ENCODE measurements at places on chromosomes 4 and X.
A peak's percentile ranks its signal among the peaks of the same experiment; 100 is the strongest.

DNA sequence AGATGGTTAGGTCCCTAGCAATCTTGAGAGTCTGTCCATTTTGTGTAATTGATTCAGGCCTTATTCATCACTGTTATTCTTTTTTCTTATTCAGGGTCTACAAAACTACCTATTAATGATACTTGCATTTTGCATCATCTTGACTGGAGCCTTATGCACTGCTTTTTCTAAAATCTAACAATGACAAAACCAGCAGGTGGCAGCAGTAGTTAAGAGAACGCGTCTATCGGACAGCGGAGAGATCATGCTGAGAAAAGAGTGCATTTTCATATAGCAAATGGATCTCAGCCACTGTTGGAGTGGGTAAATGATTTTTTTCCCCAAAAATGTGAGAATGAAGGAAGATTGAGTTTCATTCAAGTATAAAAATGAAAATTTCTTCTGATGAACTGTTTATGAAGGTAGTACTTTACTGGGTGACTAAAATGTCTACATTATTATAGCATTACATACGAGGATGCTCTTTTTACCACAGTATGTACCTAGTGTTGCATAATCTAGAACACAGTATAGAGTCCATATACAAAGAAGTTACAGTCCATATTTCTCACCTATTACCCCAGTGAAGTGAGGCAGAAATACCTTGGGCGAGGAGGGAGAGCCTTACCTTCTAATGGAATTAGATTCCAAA is 43.2 kb downstream of the TMEM144 start:
- DNase-seq = peak; percentile 30

GRCh38 chrX:17682259-17682658 is 55.0 kb upstream of the SCML1 start:
- DNase-seq = no peak

DNA sequence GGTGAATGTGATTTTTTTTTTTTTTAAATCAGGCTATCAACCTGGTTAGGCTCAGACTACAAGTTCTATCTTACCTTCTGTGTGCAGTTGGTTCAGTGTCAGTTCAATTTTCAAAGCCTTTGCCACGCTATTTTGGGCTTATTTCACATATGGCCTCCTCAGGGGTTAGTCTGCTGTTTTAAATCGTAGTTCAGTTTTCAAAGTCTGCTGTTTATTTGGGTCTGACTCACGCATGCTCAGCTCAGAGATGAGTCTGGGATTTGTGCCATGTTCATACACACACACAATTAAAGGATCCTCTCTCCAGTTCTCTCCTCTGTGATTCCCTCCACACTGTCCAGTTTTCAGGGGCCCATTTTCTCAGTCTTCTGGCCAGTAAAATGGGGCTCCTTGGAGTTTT is 32.3 kb upstream of the ZFX start:
- DNase-seq = peak; percentile 47

GRCh38 chrX:133307094-133307493 is 88.9 kb upstream of the TFDP3 start:
- DNase-seq = no peak

GRCh38 chr4:70298051-70298450 is 36.7 kb upstream of the CABS1 start:
- no peak for DNase-seq

DNA sequence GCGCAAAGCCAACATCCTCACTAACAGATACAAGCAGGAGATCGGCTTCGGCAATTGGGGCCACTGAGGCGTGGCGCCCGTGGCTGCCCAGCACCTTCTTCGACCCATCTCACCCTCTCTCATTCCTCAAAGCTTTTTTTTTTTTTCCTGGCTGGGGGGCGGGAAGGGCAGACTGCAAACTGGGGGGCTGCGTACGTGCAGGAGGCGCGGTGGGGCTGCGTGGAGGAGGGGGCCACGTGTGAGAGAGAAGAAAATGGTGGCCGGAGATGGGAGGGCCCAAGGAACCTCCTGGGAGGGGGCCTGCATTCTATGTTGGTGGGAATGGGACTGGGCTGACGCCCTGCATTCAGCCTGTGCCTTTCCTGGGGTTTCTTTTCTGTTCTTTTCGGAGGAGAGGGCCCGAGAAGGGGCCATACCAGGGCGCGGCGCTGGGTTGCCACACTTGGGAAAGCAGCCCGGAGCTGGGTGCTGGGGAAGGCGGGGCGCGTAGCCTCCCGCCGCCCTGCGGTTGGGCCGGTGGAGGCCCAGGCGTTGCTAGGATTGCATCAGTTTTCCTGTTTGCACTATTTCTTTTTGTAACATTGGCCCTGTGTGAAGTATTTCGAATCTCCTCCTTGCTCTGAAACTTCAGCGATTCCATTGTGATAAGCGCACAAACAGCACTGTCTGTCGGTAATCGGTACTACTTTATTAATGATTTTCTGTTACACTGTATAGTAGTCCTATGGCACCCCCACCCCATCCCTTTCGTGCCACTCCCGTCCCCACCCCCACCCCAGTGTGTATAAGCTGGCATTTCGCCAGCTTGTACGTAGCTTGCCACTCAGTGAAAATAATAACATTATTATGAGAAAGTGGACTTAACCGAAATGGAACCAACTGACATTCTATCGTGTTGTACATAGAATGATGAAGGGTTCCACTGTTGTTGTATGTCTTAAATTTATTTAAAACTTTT is 4.5 kb downstream of the MID1IP1 start:
- peak; percentile 64 for DNase-seq

- no peak for DNase-seq
Measured at GRCh38 chr4:150002561-150002960, 75.7 kb upstream of the DCLK2 start.

- DNase-seq = no peak
Measured at GRCh38 chrX:24982306-24982965, 33.3 kb downstream of the ARX start.

DNA sequence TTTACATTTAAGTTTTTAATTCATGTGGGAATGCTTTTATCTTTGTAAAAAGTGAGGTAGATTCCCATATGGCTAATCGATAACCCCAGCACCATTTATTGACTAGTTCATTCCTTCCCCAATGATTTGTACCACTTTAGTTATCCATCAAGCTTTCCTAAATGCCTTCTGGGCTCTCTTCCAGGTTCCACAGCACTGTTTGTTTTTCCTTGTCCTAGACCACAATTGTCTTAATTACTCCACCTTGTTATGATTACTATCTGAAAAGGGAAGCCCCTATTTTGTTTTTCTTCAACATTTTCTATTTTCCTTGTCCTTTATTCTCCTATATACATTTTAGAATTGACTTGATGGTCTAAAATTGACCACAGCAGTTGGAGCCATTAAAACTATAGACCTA is 48.5 kb upstream of the GPRIN3 start:
- DNase-seq = no peak

GRCh38 chr4:1011022-1011665 is at the start of gene FGFRL1:
FGFRL1 (plus strand) TSS chr4:1011626; CDS start chr4:1012486, 860 bp downstream.
- DNase-seq = peak; percentile 94

DNA sequence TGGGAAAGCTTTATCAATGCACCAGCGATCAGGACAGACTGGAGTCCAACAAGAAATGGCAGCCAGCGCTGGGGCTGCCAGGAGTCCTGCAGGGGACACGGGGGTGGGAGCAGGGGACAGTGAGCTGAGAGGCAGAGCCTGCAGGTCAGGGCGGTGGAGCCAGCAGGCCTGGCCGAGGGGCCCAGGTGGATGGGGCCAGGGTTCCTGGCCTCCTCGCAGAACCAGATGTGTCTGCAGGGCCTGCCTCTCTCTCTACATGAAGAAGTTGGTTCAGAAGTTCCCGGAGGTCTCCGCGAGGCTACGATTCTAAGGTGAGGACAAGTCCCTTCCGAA is 63.6 kb downstream of the CPZ start:
- no peak for DNase-seq

GRCh38 chr4:24980064-24980690 is 50.6 kb downstream of the LGI2 start:
- peak; percentile 71 for DNase-seq

DNA sequence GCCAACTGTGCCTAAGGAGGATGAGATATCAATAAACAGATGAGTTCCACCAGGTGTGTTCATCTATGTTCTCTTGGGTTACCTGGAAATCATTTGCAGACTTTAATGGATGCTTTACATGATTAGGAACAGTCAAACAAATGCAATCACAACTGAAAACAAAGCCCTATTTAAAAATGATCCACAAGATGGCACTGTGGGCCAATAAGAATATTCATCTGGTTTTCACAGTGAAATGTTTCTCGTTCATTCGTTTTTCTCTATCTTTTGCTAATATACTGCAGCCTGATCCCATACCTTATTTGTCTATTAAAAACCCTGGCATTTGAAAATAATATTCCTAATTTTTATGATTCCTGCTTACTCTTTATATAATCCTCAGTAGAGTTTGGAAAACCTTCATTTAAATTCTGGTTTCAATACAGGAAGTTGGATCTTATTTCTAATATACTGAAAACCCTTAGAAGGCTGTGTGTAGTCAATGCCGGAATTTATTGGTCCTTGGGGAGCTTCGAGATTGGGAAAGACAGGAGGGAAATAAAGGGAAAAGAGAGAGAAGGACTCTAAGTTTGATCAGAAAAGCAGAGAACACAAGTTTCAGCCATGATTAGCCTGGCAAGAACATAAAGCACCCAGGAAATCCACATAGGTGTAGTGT is 63.8 kb upstream of the TAPT1 start:
- no peak for DNase-seq

DNA sequence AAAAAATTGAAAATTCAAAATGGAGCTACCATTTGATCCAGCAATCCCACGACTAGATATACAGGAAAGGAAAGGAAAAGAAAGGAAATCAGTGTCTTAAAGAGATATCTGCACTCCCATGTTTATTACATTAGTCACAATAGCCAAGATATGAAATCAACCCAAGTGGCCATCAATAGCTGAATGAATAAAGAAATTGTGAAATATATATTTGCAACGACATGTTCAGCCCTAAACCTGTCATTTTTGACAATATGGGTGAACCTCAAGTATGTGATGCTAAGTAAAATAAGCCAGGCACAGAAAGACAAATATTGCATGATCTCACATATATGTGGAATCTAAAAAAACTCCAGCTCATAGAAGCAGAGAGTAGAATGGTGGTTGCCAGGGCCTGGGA is 155.1 kb downstream of the ANXA5 start:
- no peak for DNase-seq

GRCh38 chrX:40175511-40176350 is 78.0 kb upstream of the BCOR start:
- peak; percentile 83 for DNase-seq

GRCh38 chrX:74421740-74422352 is 553 bp downstream of the SLC16A2 start:
- DNase-seq = no peak
